Hippocampal formation (tissue), 2 donors: ENCODE measurements at places on chromosomes 2 and 18.

GRCh38 chr2:222608081-222608480, 47.8 kb downstream of the FARSB start:
- no peak for DNase-seq

DNA sequence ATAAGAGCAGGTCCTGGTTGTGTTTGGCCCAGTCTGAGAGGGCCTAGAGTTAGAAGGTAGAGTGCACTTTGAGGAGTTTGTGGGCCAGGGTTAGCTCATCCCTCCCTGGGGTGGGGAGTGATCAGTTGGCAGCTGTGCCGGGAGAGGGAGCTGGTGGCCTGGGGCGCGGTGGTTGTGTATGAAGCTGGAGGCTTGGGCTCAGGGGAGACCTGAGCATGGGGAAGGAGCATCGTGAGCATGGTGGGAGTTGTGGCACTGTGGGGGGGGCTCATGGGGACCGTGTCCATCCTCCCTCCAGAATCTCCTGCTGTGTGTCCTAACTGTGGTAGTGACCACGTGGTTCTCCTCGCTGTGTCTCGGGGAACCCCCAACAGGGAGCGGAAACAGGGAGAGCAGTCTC, 13.6 kb downstream of the STK11IP start:
- no peak for DNase-seq

GRCh38 chr2:193442293-193442692, 1247.6 kb upstream of the TMEFF2 start:
- no peak for DNase-seq

DNA sequence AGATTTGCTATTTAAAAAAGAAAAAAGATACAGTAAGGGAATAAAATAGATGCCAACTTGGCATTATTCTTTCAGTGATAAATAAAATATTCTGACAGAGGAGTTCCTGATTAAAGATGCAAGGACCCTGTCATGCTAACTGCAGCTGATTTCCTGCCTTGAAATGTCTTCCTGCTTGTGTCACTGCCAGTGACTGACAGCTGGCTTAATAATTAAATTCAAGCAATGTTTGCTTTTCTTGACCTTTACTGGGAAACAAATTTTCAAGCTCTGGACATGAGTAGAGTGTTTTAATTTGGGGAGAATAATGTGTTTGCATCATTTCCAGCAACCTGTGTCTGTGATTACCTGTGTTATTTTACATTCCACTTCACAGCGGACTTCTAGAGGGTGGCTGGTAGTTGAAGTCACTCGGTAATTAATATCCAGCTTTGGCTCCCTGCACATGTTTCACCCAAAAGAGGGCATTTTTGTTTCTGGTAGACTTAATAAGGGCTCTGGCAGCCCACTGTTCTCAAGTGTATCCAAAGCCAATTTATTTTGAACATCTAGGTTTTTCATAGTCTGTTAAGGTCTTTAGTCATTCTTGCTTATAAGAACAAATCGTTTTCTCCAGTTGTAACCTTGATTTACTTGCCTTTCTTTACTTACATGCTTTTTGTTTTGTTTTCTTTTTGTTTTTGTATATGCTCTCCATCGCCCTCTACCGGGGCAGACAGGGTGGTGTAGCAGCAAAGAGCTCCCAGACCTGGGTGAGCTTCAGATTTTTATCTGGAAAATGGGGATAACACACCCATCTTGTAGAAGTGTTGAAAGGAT, 48.5 kb upstream of the PROKR1 start:
- no peak for DNase-seq

DNA sequence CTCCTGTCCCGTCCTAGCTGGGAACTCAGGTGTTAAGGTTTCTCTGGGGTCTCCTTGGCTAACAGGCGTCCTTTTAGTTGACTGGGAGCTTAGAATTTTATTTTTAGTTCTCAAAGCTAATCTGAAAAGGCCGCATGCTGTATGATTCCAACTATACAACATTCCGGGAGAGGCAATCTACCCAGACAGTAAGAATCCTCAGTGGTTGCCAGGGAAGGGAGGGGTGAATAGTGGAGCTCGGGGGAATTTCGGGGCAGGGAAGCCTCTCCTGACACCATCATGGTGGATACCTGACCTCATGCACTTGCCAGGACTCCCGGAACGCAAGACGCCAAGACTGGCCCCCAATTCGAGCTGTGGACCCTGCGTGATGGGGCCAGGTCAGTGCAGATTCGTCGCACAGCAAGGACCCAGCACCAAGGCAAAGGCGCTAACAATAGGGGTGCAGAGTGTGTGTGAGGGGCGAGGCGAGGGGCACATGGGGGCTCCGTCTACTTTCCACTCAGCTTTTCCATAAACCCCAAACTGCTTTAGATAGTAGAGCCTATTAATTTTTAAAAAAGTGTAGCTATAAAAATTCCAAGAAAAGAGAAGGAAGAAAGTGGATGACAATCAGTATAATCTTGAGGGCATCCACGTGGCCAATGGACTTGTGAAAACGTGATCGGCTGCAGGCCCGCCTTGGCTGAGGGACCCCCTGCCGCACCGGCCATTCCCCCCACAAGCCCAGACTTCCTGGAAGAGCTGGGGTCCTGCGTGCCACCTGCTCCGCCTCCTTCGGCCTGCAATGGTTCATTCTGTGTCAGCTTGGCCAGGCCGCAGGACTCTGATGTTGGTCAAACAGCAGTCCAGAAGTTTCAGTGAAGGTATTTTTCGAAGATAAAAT, 17.3 kb downstream of the PDCD1 start:
- no peak for DNase-seq
